GM06990 (cell line): ENCODE measurements at places on chromosomes 6 and 20.

GRCh38 chr6:73556836-73557235 lies 36.0 kb upstream of the EEF1A1 start:
- DNase-seq, result no peak

DNA sequence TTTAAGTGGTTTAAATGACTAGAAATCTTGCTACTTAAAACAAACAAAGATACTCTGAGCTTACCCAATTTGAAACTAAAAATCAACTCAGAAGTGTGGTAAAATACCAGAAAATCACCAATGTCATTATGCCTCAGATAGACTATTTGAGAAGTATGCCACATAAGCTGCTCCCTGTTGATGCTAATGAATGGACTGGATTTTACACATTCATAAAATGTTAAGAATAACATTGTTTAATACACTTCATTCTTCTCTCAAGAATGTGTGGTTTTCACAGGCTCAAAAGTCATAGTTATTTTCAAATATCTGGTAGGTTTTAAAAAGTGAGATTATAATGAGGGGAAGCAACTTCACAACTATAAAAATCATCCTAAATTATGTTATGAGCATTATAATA lies 170.6 kb downstream of the TASP1 start:
- no peak for DNase-seq

DNA sequence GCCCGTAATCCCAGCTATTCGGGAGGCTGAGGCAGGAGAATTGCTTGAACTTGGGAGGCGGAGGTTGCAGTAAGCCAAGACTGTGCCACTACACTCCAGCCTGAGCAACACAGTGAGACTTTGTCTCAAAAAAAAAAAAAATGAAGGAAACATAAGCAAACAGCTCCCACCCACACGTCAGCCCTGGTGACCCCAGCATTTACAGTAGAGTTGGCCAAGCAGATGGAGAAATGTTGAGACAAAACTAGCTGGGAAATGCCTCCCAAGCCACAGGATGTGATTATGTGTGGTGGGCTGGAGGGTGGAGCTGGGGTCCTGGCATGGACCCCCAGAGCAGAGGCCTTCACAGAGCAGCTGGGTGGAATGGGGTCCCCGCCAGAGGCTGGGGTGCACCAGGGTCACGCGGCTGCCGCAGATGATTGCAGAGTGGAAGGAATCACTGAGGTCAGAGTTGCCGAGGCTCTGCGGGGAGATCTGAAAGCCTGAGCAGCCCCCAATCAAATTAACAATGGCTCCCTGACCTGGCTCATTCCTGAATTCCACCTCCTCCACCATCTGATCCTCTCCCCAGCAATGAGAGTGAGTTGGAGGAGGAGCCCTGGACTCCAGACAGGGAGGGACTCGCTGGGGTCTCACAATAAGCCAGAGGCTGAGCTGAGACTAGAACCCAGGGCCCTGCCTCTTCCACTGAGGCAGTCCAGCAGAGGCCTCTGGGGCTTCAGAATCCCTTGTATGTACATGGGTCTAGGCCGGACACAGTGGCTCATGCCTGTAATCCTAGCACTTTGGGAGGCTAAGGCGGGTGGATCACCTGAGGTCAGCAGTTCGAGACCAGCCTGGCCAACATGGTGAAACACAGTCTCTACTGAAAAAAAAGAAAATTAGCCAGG lies 34.7 kb upstream of the TGM2 start:
- DNase-seq, result no peak

DNA sequence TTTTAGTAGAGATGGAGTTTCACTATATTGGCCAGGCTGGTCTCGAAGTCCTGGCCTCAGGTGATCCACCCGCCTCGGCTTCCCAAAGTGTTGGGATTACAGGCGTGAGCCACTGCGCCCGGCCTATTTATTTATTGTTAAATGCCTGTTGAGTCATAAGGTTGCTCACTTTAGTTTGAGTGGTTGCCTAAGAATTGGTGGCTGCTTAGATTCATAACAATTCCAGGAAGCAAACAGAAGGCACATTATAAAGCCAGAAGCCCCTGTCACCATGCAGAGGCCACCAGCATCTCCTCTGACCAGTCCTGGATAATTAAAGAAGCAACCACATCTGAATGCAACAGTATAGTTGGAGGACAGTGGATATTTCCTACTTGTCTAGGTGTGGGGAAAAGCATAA lies 24.0 kb upstream of the ARMH2 start:
- no peak for DNase-seq

GRCh38 chr6:81138236-81138635 lies 614.2 kb downstream of the TENT5A start:
- no peak for DNase-seq

DNA sequence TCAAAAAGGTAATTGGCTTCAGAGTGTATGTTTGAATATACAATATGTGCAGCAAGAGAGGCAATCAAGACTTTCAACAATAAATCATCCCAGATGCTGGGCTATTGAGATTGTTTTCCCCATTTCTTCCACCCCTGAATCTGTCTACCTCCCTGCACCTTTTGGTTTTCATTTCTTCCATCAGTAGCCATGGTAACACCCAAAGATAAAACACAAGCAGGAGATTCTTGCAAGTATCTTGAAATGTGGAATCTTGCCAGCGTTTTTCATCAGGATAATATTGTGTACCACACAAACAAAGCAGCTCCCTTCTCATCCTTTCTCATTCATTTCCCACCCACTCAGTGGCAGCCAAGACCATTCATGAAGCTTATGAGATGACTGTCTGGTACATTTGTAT lies 73.0 kb upstream of the NRSN1 start:
- DNase-seq, result no peak
